H9 (cell line): ENCODE measurements at places on chromosomes 5 and 9. TPM values are rescaled to one million over a fixed set of nuclear protein-coding genes. Genes with fewer than 3 reads are reported as not detected.
A peak's percentile ranks its signal among the peaks of the same experiment; 100 is the strongest.

- peak; percentile 94 for DNase-seq
- peak overlapping the region; percentile 92 for H3K4me3 ChIP-seq
- H3K27me3 ChIP-seq = no peaks in the 10 kb centered on the region
- peaks cover 17% of the 10 kb centered on the region for H3K36me3 ChIP-seq
- peaks cover 10% of the 10 kb centered on the region; the same call in 1 of the 2 replicates for H3K4me1 ChIP-seq
- H3K27ac ChIP-seq = no peak overlapping the region
Measured at GRCh38 chr9:34989946-34990635, 546 bp downstream of the DNAJB5 start.

The WWC1 gene
- total RNA-seq = 28.2 and 30.7 TPM in 2 replicates

The LRRC19 gene
- total RNA-seq = not detected in 2 replicates

DNA sequence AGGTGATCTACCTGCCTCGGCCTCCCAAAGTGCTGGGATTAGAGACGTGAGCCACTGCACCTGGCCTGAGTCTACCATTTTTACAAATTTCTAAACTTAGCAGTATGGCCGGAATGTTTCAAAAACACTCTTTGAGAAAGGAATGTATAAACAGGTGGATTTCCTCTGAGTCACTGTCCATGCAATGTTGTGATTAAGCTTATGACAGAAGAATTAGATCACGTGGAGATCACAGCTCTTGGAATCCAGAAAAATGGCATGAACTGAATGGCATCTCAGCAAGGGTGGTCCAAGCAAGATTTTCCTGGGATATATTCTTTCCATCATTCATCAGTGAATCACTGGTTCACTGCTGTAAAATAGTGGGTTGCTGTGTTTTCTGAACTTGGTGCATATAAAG is 865.0 kb downstream of the PTPRD start:
- no peaks in the 10 kb centered on the region for H3K27me3 ChIP-seq
- H3K4me3 ChIP-seq = no peak overlapping the region
- no peaks in the 10 kb centered on the region for H3K4me1 ChIP-seq

GRCh38 chr9:79357616-79358015 is 214.1 kb upstream of the TLE4 start:
- no peak overlapping the region for H3K27ac ChIP-seq
- peaks cover 5% of the 10 kb centered on the region; the same call in 1 of the 2 replicates for H3K4me1 ChIP-seq
- no peak overlapping the region for H3K4me3 ChIP-seq
- no peaks in the 10 kb centered on the region for H3K27me3 ChIP-seq

DNA sequence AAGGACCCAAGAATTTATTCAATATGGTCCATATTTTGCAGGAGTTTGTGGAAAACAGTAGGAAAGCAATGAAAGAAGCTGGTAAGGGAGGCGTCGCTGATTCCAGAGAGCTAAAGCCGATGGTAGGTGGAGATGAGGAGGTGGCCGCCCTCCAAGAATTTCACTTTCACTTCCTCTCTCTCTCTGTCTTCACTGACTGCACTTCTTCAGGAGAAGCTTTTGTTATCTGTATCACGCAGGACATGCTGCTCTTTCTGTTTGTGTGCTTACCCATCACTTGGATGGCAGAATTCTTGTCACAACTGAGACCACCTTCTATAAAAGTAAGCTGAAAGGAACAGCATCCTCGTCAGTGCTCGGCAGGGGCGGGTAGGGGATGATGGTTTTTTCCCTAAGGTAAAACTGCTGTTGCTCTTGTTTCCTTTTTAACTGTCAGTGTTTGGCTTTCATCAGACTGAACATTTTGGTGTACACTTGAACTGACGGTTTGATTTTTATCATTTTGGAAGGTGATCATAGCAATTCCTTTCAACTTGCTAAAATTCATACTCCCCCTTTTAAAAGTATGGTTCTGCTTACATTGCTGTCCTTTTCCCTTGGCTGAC is 62.4 kb upstream of the FSD1L start:
- H3K4me3 ChIP-seq = no peak overlapping the region
- peaks cover 8% of the 10 kb centered on the region for H3K36me3 ChIP-seq
- DNase-seq = no peak
- H3K4me1 ChIP-seq = no peaks in the 10 kb centered on the region
- H3K27ac ChIP-seq = no peak overlapping the region

GRCh38 chr9:79129865-79130480 is 441.8 kb upstream of the TLE4 start:
- no peaks in the 10 kb centered on the region for H3K36me3 ChIP-seq
- no peak overlapping the region for H3K27ac ChIP-seq
- no peak overlapping the region for H3K4me3 ChIP-seq
- no peaks in the 10 kb centered on the region for H3K27me3 ChIP-seq

- H3K4me1 ChIP-seq = 0 out of 2 replicates have a peak, but pooled peaks cover 3% of the 10 kb centered on the region
- no peak overlapping the region for H3K4me3 ChIP-seq
- H3K36me3 ChIP-seq = peaks cover 9% of the 10 kb centered on the region; the same call in 1 of the 2 replicates
Measured at GRCh38 chr9:15178631-15179030, 128.4 kb downstream of the TTC39B start.

The RASEF gene
- 1.9 and 2.2 TPM in 2 replicates for total RNA-seq

GRCh38 chr5:7793895-7794294 is 57.0 kb downstream of the CFAP90 start:
- H3K4me1 ChIP-seq = peaks cover 9% of the 10 kb centered on the region; the same call in 1 of the 2 replicates
- H3K36me3 ChIP-seq = peaks cover 4% of the 10 kb centered on the region; the same call in 1 of the 2 replicates
- no peaks in the 10 kb centered on the region for H3K27me3 ChIP-seq
- H3K4me3 ChIP-seq = no peak overlapping the region
- no peak overlapping the region for H3K27ac ChIP-seq
- DNase-seq = no peak

- H3K4me3 ChIP-seq = no peak overlapping the region
- DNase-seq = no peak
- no peak overlapping the region for H3K27ac ChIP-seq
- no peaks in the 10 kb centered on the region for H3K27me3 ChIP-seq
- peaks cover 84% of the 10 kb centered on the region for H3K36me3 ChIP-seq
Measured at GRCh38 chr5:32098890-32099310, 75.2 kb downstream of the GOLPH3 start.

GRCh38 chr5:66713998-66714397 is 117.8 kb downstream of the MAST4 start:
- no peak for DNase-seq
- no peak overlapping the region for H3K4me3 ChIP-seq
- H3K27ac ChIP-seq = no peak overlapping the region
- no peaks in the 10 kb centered on the region for H3K36me3 ChIP-seq
- H3K27me3 ChIP-seq = no peaks in the 10 kb centered on the region; the same call in 1 of the 2 replicates

The SLC1A3 gene
- total RNA-seq = 18.4 and 18.6 TPM in 2 replicates

DNA sequence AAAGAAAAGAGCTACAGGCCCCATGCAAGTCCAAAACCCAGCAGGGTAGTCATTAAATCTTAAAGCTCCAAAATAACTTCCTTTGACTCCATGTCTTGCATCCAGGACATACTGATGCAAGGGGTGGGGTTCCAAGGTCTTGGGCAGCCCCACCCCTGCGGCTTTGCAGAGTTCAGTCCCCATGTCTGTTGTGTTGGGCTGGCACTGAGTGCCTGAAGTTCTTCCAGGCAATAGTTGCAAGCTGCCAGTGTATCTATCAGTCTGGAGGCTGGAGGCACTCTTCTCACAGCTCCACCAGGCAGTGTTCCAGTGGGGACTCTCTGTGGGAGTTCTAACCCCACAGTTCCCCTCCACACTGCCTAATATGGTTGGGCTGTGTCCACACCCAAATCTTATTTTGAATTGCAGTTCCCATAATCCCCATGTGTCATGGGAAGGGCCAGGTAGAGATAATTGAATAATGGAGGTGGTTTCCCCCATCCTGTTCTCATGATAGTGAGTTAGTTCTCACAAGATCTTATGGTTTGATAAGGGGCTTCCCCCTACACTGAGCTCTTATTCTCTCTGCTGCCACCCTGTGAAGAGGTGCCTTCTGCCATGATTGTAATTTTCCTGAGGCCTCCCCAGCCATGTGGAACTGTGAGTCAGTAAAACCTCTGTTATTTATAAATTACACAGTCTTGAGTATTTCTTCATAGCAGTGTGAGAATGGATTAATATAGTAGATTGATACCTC is 237.5 kb upstream of the ADRA1B start:
- peaks cover 28% of the 10 kb centered on the region for H3K36me3 ChIP-seq
- no peak for DNase-seq
- H3K27me3 ChIP-seq = no peaks in the 10 kb centered on the region
- H3K4me1 ChIP-seq = no peaks in the 10 kb centered on the region
- H3K4me3 ChIP-seq = no peak overlapping the region
- no peak overlapping the region for H3K27ac ChIP-seq

- H3K27me3 ChIP-seq = no peaks in the 10 kb centered on the region
- H3K4me3 ChIP-seq = no peak overlapping the region
- peaks cover 3% of the 10 kb centered on the region; the same call in 1 of the 2 replicates for H3K4me1 ChIP-seq
- no peak for DNase-seq
Measured at GRCh38 chr5:154077696-154078095, 38.9 kb downstream of the MFAP3 start.

GRCh38 chr9:90815183-90815943 is 13.7 kb downstream of the SYK start:
- H3K36me3 ChIP-seq = peaks cover 2% of the 10 kb centered on the region; the same call in 1 of the 3 replicates
- H3K27me3 ChIP-seq = peaks cover 3% of the 10 kb centered on the region; the same call in 1 of the 2 replicates
- H3K4me1 ChIP-seq = no peaks in the 10 kb centered on the region

The TAF11L5 gene
- not detected in 2 replicates for total RNA-seq

- no peaks in the 10 kb centered on the region for H3K4me1 ChIP-seq
- H3K4me3 ChIP-seq = no peak overlapping the region
- no peak overlapping the region for H3K27ac ChIP-seq
- H3K27me3 ChIP-seq = no peaks in the 10 kb centered on the region
- peaks cover 14% of the 10 kb centered on the region; the same call in 2 of the 3 replicates for H3K36me3 ChIP-seq
Measured at GRCh38 chr9:92652461-92652860, 17.5 kb downstream of the IPPK start.

The SPATA31C1 gene
- total RNA-seq = 0.15 TPM in 2 replicates

DNA sequence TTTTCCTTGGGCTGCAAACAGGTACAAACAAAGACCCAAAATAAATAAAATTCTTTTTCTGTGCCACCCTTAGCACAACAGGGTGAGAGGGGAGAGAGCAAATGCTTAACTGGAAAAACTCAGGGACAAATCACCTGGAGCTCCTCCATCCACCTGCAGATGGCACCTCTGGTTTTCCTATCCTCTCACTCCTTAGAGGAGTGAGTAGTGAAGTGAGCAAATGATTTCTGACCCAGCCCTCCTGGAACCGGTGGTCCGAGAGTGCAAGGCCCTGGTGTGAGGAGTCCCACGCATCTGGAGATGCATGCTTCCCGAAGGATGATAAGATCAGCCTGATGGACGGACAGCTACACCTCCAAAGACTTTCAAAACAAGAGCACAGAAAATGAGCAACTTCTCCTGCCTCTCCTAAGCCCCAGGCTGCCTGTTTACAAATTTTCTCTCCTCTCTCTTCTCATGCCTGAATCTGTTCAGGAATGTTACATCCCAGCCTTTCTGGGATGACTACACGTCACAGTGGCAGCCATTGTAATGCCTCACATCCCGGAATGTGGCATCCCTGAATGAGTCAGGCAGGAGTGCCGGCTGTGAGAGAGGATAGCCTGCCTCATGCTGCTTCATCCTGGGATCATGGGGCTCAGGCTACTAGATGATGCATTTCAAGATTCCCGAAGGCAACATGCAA is 86.4 kb downstream of the ADRB2 start:
- no peaks in the 10 kb centered on the region for H3K36me3 ChIP-seq
- H3K4me3 ChIP-seq = peak overlapping the region; percentile 56; the same call in 1 of the 3 replicates
- peak overlapping the region; percentile 31 for H3K27ac ChIP-seq
- H3K27me3 ChIP-seq = no peaks in the 10 kb centered on the region
- DNase-seq = peak; percentile 86

DNA sequence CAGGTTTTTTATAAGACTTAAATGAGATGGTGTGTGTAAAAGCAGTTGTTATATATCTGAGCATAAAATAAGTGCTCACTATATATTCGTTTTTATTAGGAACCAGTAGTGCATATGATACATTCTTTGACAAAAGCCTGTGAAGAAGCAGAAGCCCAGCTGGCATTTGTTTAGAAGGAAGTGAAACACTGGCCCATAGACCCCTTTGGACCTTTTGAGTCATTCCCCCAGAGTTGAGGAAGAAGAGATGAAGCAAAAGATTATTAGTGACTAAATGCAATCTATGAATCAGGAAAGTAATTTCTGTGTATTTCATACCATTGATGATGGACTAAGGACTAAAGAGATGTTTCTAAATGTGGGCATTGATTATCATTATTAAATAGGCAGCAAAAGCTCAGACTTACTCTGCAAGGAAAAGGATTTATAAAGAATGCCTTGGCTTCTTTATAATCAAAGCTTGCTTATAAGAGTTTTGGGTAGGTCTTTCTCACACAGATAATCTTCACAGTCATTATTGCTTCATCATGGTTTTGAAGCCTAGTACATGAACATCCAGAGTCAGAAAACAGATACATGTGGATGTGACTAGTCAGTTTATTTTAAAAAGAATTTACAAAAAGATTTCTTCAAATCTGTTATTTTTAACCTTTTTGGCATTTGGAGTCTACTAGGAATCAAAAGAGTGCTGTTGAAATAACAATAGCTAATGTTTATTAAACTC is 16.9 kb upstream of the FER start:
- no peaks in the 10 kb centered on the region; the same call in 1 of the 2 replicates for H3K4me1 ChIP-seq
- no peaks in the 10 kb centered on the region for H3K27me3 ChIP-seq
- no peak overlapping the region for H3K4me3 ChIP-seq
- H3K27ac ChIP-seq = no peak overlapping the region
- DNase-seq = no peak

- DNase-seq = no peak
- H3K4me3 ChIP-seq = no peak overlapping the region
- H3K27ac ChIP-seq = no peak overlapping the region
- no peaks in the 10 kb centered on the region for H3K27me3 ChIP-seq
Measured at GRCh38 chr9:119634006-119634405, 264.8 kb upstream of the BRINP1 start.
